ENCODE measurements at places on chromosomes 5 and 9.
A peak's percentile ranks its signal among the peaks of the same experiment; 100 is the strongest.

DNA sequence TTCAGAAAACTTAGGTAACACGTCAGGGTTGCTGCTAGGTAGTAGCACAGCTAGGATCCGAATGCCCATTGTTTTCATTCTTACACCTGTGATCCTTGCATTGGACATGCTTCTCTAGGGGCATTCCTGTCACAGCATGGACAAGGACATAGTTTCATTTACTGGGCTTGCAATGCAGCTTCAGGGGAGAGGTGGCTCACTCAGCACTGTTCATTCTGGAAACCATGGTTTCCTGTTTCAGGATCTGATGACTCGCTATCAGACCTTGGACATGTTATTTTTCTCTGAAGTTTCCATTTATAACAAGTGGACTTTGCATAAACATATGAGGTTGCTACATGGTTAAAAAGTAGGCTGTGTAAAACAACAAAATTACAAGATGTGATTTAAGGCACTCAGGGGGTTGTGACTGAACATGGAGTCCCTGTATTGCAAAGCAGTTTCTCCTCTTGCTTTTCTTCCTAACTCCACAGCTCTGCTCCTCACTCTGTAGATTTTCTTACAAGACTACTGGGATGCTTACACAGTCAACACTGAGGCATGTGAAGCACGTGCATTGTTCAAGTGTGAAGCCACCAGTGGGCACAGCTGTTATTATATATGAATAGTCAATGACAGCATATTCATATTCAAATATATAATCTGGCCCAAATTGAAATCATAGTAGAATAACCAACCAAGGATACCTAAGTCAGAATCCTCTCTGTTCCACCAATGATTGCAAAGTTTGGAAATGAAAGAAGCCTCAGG is 66.1 kb upstream of the STK32A start:
- DNase-seq: peak; percentile 72

DNA sequence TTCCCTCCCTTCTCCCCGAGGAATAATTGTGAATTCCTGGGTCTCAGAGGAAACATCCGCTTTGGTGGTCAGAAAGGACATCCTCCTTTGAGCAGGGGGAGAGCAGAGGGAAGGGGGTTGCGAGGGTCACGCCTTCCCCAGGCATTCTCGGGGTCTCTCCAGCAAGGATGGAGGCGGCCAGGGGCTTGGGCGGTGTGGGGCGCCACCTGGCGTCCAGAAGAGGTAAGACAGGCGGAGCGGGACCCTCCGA is 129.1 kb downstream of the KCNIP1 start:
- no peak for DNase-seq

- DNase-seq: no peak
Measured at GRCh38 chr5:92581249-92581648, 999.8 kb downstream of the NR2F1-AS1 start.

DNA sequence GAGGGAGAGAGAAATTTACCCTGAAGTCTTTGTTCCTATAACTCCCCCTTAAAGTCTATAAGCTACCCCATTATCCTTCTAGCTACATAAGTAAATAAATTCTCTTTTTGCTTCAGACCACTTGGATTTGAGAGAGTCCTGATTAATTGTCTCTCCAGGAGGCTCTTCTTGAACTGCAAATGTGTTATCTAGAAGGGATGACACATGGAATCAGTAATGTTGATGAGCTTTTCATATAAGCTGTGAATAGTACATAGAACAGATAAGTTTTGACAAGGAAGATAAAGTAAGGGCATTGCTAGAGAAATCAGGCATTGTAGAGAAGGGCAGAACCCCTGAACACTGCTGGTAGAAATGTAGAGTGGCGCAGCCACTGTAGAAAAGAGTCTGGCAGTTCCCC is 42.5 kb upstream of the GNPDA1 start:
- no peak for DNase-seq

DNA sequence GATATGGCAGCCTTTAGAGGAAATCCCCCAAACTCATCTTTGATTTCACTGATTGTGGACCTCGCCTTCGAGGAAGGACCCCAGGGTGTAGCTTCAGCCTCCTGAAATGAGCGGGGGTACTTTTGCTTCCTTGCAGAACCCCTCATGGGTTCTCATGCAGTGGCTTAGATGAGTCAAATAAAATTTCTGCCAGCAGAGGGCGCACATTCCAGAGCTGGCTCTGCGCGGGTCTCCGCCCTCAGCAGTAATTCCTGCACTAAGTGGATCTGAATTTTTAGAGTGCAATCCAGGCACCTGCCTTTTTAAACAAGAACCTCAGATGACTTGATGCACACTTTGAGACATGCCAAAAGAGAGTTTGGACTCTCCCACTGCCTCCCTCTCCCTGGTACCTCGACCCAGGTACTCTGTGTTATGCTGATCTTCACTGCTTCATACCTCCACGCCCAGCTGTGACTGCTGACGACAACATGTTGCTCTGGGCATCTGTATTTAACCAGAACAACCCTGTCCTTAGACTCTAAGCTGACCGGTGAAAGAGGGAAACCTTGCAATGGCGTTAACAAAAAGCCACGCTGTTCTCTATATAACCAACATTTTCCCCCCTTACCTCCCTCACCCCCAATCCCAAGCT is 7.3 kb downstream of the EGFLAM start:
- peak; percentile 48 for DNase-seq

DNA sequence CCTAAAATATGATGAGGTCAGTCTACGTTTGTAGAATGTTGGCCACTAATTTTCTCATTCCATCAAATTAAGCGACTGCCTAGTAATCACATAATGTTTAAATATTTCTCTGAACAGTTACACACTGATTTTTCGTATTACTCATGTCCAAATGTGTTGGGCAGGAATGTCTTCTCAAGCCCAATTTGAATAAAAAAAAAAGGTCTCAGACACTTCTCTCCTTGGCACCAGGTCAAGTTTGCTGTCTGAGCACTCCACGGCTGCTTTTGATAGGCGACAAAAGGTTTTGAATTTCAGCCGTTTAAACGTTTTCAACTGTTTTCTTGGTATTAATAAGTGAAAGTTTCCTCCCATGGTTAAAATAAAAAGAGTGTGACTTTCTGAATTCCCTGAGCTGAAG is 542.1 kb downstream of the IRX1 start:
- no peak for DNase-seq

GRCh38 chr5:33223563-33224284 is 217.0 kb upstream of the TARS1 start:
- peak; percentile 46 for DNase-seq

DNA sequence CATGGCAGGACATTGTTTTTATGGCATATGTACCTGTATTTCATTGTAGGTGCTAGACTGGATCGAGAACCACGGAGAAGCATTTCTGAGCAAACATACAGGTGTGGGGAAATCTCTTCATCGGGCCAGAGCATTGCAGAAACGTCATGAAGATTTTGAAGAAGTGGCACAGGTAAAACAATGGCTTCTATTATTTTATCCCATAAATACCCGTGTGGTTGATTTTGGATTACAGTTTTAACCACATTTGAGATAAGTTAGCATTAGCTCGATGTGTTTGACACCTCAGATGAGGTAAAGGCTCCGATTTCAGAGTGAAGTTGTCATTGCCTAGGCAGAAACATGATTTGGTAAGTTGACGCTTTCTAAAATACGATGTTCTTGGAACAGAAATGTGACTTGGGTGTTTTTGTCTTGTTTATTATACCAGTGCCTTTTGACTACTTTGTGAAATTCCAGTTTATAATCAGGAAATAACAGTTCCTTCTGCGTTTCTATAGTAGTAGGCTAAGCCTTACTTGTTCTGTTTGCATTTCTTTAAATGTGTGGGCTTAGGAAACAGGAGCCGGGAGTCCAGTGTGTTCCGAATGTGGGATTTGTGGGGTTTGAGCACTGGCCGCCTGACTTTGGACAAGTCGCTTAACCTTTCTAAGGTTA is 187.7 kb downstream of the TRIO start:
- no peak for DNase-seq

- DNase-seq: no peak
Measured at GRCh38 chr9:7961076-7961475, 161.5 kb upstream of the DMAC1 start.

DNA sequence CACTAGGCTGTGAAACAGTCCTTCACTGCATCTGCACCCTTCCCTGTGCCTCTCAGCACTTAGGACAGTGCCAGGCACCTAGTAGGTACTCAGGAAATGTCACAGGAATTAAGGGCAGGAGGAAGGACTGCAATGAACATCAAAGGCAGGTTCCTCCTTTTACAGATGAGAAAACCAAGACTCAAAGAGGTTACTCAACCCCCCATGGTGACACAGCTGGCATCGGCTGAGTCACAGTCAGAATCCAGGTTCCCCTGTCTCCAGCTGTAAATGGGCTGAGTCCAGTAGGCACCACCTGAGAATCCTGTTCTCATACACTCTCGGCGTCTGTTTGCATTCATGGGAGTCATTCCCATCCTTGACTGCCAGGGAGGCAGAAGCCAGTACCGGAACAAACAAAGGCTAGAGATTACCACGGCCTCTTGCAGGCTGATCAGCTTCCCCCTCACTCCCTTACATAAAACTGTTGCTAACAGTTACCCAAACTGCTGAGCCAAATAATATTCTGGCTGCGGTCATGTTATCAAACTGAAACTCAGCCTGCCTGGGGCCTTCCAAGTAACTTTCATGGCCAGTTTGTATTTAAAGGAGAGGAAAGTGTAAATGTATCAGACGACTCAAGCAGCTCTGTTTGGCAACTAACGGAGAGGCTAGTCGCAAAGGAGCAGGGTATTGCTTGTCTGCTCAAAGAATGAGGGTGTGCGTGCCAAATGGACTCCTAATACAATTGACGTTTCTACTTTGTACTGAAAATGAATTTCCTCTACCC is 201.7 kb downstream of the PAPPA start:
- no peak for DNase-seq

DNA sequence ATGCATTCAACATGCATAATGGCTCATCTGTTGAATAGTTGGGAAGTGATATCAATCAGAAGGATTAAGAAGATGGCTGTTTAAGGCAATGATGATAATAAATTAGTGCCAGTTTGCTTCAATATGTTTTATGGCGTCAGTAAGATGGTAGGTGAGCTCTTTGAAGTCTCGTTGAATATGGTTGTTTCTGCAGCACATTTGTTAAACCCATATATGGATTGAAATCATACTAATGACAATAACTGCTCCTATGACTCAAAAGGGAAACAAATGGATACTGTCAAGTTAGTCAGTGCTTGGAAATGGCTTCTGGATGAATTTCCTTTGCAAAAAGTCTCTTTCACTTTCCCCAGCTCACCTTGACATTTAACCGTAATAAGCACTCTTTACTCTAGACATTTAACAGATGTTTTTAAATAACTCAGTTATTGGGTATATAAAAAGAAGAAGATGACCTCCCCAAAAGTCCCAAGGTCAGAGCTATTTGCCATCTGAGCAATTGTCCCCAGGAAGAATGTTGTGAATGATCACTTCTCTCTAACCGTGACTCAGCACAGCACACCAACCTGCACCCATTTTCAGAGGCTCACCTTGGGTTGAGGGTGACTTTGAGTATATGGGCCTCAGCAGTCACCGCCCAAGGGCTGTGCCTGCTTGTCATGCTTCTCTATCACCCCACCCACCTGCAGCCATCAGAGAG is 133.4 kb downstream of the GRIA1 start:
- peak; percentile 67 for DNase-seq

GRCh38 chr5:126499853-126500342 is 76.7 kb downstream of the GRAMD2B start:
- peak; percentile 34 for DNase-seq

DNA sequence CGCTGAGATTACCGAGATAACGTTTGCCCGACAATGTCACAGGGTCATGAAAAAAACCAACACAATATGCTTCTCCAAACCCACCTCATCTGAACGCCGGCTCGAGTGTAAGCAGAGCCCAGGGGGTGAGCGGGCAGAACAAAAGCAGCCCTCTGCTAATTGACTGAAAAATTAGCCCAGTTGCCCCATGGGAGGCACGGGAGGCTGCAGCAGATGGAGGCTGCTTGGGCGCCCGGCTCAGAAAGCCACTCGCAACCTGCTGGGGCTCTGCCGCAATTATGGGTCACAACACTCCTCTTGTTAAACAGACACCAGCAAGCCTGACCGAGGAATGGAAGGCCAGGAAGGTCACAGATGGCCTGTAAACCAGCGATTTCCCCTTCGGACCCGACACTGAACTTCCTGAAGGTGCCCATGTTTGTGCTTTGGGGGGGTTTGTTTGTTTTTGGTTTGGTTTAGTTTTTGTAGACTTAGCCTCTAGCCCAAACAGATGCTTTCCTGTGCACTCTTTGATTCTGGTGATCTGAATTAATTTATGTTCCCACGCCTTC is 104.6 kb upstream of the IRX1 start:
- DNase-seq: no peak

DNA sequence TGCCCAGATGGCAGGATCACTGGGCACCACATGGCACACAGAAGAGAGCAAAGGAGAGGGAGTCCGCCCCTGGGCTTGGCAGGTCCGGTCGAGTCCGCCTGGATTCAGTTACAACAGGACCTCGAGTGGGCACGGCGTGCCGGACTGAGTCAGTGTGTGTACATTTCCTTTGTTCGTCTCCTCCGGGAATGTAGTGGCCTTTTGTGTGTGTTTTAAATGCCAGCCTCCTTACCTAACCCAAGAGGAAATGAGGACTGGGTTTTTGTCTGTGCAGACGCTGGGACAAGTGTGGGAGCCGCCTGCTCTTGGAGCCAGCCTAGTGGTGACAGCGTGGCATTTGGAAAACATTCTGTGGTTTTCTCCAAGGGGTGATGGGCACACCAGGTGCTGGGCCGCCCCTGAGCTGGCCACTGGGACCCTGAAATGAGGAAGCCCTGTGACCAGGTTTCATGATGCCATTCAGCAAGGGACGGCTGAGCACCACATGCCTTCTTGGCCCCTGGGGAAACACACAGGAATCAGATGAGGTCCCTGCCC is 9.6 kb downstream of the NEK6 start:
- DNase-seq: peak; percentile 71

GRCh38 chr5:120873083-120873482 is 409.0 kb downstream of the PRR16 start:
- DNase-seq: peak; percentile 30

DNA sequence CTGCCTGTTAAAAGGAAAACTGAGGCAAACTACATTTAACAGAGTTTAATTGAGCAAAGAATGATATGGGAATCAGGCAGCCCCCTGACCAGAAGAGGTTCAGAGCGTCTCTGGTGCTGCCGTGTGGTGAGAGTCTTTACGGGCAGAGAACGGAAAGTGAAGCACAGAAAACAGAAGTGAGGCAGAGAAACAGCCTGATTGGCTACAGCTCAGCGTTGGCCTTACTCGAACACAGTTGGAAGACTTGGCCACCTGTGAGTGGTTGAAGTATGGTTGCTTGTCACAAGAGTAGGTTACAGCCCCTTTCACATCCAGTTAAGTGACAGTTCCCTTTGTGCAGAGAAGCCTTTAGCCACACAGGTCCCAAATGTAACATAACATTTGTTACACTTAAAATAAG is 16.9 kb upstream of the FBP1 start:
- DNase-seq: no peak

DNA sequence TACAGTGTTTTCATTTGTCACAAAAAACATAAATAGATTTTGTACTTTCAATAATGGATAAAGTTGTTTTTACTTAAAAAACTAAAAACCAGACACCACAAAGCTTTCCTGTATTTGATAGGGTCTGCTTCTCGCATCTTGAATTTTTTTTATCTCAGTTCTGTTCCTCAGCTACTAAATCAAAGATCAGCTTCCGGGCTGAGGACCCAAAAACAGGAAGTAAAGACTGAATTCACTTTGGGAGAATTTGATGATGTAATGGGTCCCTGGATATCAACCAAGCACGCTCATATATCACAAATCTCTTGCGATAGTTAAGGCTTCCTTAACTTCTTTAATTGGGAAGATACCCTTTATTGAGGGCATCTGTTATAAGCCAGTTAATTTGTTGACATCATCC is 24.1 kb downstream of the ITK start:
- DNase-seq: no peak

All from fibroblast of mammary gland (primary cell).